ENCODE measurements at places on chromosomes 16 and 17.

GRCh38 chr17:49015179-49015923 is 18.2 kb downstream of the IGF2BP1 start:
- DNase-seq, result no peak

DNA sequence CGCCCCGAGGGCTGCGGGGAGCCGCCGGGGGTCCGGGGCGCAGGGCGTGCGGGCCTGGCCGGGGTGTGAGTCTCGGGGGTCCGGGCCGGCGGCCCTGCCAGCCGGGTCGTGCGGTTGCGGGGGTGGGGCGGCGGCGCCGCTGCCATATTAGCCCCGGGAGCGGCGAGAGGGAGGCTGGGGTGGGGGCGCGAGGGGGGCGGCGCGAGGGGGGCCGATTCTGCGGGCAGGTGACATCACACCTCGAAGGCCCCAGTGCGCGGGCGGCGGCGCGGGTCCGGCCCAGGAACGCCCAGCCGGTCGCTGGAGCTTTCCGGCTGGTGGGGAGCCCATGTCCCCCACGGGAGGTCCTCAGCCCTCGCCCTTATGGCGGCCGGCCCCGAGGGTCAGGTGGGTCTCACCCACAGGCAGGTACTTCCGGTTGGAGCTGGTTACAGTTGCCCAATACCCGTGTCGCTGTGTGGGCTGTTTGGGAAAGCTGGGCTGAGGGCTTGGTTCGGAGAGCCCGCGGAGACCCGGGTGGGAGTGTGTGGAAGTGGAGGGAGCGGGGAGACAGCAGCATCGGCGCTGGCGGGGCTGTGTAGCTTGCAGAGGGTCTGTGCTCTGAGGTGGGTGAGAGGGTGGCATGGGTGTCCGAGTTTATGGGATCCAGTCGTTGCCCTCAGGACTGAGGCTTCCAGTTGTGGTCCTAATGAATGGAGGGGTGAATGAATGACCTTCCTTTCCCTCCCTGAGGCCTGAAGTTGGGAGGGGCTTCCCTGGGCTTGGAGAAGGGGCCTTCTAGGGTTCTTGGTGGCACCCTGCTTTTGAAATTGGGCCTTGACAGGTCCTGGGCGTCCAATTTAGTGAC is 804 bp downstream of the ATP6V0C start:
- DNase-seq, result peak; percentile 44

DNA sequence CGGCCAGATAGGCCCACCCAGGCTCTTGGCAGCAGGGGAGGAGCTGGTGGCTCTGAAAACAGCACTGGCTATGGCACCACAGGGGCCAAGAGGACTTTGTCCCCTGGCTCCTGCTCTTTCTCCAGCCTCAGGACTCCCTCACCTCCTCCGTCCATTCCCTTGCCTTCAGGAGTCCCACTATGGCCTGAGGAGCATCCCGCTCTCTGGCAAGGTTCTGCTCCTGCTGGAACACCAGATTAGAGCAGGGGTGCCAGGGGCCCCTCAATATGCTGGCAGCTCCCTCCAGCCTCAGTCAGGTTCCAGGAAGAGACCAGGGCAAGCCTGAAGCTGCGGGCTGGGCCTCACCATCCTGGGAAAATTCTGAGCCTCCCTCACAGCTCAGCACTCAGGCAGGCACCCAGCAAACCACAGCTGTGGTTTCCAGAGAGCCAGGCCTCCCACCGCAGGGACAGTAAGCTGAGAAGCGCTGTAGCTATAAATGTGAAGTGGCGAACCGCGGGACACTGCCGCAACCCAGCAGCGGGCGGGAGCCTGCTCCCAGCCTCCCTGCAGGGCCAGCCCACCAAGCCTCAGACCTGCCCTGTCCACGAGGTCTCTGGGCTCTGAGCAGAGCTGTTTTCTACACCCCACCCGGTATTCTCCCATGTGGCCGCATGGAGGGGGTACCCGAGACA is 25.7 kb downstream of the C17orf100 start:
- DNase-seq, result peak; percentile 34

- DNase-seq, result no peak
Measured at GRCh38 chr16:66740533-66740932, 10.9 kb downstream of the DYNC1LI2 start.

GRCh38 chr16:89024546-89025060 is 47.6 kb upstream of the CBFA2T3 start:
- no peak for DNase-seq

- DNase-seq, result no peak
Measured at GRCh38 chr17:66784621-66785364, 50.1 kb upstream of the CACNG5 start.

GRCh38 chr17:68204736-68205135 is 43.1 kb upstream of the AMZ2 start:
- DNase-seq, result no peak

DNA sequence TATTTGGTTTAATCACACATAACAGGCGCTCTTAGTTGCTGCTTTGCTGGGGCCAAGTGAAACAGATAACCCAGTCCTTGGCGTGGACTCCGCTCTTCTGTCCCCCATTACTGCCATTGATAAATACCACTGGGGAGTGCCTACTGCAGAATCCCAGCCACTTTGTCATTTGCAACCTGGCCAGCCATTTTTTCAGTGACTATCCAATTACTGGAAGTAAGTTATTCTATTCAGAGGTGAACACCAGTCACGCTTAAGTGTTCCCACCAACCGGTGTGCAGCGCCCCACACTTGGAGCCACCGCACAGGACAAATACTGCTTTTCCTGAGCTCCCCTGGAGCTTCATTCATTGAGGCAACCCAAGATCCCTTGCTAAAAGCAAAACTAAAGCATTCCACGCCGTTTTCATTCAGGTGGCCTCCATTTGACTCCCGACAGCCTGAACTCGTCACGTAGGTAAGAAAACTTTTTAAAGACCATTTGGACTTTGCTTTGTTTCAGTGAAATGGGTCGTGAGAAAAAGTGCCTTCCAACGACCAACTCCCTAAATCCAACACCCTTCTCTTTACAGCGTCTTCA is 1.8 kb downstream of the USP7 start:
- peak; percentile 19 for DNase-seq

- no peak for DNase-seq
Measured at GRCh38 chr17:79632432-79632735, 21.5 kb upstream of the RBFOX3 start.

Data from activated CD4-positive, alpha-beta T cell treated with anti-CD3 and anti-CD28 coated beads, Interleukin-2, Interleukin-6, amounts not matched to agents 100 ng/mL and 50 ng/mL, durations not matched to agents 16 hours and 8 hours (primary cell).